ENCODE measurements at places on chromosomes 5 and 9. TPM values are rescaled to one million over a fixed set of nuclear protein-coding genes. Genes with fewer than 3 reads are reported as not detected.

ZNF483 gene
- total RNA-seq, result 1.8 TPM

PCDHA7 gene
- total RNA-seq, result 0.16 TPM

KCNT1 gene
- total RNA-seq, result 7.4 TPM

PDE6A gene
- 0.10 TPM for total RNA-seq

LCN1 gene
- total RNA-seq, result not detected

SH3PXD2B gene
- 9.0 TPM for total RNA-seq

DOK3 gene
- total RNA-seq, result 0.77 TPM

CTXN3 gene
- not detected for total RNA-seq

C1QTNF3 gene
- total RNA-seq, result 11.6 TPM

ORM2 gene
- not detected for total RNA-seq

PCDHB4 gene
- total RNA-seq, result 1.8 TPM

OCLN gene
- 1.9 TPM for total RNA-seq

DNA sequence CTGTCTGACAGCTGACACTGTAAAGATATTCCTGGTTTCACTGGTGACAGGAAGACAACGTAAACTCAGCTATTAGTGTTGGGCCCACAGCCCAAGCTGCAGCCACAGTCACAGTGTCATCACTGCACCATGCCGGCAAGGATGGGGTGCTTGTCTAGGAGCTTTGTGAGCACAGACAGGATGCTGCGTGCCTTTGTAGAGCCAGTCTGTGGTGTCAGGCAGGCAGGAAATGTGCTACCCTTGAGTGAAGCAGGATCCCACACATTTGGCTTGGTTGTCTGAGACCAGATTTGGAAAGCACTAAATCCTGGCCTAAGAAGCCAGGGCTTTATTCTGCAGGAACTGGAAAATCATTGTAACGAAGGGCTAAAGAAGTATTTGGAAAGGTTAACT, 121.6 kb upstream of the ADAMTS16 start:
- no peak for DNase-seq

DNA sequence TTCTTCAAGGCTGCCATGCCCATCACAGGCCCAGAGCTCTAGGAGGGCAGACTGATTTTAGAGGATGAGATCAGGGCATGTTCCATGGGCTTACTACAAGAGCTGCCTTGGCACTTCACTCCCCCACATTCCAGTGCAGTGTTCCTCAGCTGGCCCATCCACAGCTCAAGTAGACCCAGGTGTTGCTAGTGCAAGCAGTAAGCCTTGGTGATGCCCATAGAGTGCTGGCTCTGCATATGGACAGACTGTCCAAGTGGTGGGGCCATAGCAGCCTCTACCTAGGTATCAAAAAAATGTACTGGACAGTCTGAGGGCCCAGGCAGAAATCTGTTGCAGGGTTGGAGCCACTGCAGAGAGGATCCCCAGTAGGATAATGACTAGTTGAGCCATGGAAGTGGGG, 366.6 kb downstream of the FGF10 start:
- no peak for DNase-seq

DNA sequence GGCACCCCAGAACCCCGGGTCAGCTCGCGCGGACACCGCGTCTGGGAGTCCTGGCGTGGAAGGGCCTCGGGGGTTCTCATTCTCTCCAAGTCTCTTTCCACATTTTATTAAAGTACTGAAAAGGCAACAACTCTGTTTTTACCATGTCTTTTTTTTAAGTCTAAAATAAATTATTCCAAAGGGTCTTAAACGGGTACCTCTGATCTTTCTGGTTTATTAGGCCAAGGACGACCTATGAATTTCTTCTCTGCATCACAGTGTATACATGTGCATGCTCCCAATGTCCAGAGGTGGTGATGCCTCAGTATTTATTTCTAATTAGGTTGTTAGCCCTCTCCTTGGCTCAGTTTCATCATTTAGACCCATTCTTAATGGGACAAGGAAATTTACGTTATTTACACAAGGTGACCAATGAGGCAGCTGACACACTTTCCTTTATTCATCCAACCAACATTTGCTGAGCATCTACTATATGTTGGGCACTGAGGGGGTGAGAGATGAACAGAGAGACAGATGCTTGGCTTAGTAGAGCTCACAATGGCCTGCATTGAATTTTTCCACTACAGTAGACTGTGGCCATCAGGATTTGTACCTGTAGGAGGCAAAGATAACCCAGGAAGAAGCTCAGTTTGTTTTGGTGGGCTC, 7.6 kb upstream of the OTP start:
- no peak for DNase-seq

GRCh38 chr5:177496727-177497291, 595 bp downstream of the PDLIM7 start:
- peak; percentile 88 for DNase-seq

DNA sequence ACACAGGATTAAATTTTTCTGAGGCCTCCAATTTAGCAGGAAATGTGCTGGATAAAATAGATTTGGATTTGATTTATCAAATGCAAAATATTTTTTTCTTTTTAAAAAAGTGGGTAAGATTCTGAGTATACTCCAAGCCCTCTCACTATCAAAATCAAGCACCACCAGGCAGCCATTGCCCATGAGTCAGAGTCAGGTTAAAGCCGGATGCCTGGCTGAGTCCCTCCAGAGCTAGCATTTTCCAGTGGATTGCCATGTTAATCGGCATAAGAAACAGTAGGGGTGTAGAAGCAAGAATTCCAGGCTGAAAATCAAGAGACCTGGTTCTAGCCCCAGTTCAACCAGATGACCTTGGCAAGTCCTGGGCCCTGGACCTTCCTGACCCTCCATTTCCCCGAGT, 85.3 kb downstream of the FAM114A2 start:
- no peak for DNase-seq

DNA sequence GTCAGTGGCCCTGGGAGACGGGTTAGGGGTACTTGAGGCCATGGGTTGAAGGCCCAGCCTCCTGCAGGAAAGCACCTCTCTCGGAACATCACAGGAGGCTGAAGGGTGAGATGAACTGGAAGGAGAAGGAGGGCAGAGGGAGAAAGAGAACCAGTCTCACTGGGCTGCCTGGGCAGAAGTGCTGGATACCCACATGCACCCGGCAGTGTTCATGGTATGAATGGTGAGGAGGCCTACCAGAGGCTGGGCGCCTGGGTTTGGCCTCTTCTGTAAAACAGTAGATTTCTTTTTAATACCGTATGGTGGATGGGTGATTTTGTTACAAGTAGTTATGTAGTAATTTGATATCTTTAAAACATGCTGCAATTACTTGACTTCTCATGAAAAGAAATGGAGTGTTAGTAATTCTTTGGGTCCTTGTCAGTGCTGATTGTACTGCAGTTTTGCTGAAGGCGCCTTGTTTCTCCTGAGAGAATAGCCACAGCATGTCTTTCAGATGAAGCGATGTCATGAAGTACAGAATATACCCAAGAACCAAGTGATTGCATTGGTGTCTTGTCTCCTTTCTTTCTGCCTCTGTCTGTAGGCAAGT, 258.6 kb downstream of the FANCC start:
- no peak for DNase-seq

DNA sequence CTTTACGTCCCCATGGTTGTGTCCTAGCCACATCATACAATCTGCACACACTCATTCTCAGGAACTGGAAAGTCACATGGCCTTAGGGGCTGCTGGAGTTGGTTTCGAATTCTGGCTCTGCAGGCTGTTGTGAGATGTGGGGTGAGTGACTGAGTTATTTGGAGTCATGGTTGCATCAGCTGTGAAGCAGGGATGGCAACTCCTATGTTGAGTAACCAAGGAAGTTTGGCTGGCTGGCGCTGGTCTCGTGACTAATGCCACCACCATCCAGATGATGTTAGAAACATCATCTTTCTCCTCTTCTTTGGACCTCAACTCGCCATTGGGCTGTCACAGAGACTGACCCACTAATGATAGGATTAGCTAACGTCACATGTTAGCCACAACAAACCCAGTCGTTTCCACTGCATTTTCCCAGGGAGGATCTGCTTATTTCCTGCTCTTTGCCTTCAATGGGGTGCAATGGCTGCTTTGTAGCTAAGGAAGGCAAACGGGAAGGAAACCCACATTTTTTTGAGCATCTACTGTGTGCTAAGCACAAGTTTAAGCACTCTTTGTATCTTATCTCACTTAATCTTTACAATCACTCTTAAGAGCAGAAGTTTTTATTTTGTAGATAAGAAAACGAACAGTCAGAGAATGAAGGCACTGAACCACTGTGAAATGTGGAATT, 78.1 kb upstream of the UBTD2 start:
- no peak for DNase-seq

- DNase-seq, result no peak
These were observed 2.4 kb downstream of the DCAF12 start for GRCh38 chr9:34124099-34124498.

GRCh38 chr5:145947581-145947980, 11.2 kb downstream of the SH3RF2 start:
- DNase-seq, result no peak

DNA sequence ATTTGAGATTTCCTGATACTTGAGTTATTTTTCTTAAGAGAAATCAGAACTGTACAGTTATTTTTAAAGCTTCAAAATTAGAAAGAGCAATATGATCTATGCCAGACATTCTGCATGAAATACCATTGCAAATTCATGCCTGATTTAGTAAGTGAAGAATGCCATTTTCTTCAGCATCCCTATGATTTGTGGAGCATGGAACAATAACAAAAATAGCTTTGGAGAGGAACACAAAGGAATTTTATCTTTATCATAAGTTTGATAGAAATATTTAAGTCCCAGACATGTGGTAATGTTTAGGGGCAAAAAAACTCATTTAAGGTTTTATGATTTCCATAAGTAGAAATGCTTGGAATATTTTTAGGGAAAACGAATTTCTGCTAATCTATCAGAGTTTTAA, 1863.4 kb downstream of the EFNA5 start:
- DNase-seq, result no peak

GRCh38 chr9:121353241-121354061, 16.6 kb downstream of the STOM start:
- no peak for DNase-seq

- DNase-seq, result no peak
These were observed 137.4 kb downstream of the PLK2 start for GRCh38 chr5:58322453-58322852.

GRCh38 chr5:160303690-160304089, 8.7 kb downstream of the CCNJL start:
- no peak for DNase-seq

GRCh38 chr9:93183663-93184431, at the start of gene WNK2:
Gene WNK2, plus strand, starts transcription at chr9:93184139. Its CDS starts 791 bp downstream, at chr9:93184930.
- DNase-seq, result peak; percentile 52

DNA sequence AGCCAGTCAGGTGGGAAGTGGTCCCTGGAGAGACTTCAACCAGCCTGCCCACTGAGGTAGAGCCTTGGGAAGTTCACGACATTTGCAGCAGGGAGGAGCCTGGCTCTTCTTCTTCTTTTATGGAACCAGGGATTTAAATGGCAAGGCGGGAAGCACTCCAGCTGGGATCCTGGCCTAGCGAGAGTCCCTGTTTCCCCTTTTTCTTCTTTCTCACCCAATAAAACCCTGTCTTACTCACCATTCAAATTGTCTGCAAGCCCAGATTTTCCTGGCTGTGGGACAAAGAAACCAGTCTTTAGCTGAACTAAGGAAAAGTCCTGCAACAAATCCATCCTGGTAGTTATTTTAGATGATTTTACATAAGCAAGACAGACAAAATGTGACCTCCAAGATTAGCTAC, 503.7 kb downstream of the CDH10 start:
- peak; percentile 28 for DNase-seq

DNA sequence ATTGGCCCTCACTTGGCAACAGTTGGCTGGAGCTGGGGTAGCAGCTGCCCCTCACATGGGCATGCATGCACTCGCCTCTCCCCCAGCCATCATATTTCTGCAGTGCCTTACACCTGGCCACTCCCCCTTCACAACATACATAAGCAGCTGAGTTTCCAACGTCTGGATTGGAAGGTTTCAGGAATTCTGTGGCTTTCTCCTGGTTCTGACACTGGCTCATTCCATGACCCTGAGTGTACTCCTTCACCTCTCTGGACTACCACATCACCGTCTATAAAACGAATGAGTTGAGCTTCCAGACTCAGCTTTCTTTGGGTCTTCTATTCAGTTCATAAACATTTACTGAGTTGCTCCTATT, 84.3 kb downstream of the GALNT10 start:
- DNase-seq, result no peak

- no peak for DNase-seq
These were observed 650 bp downstream of the ELP1 start for GRCh38 chr9:108933231-108933717.

- DNase-seq, result no peak
These were observed 1.1 kb downstream of the POU4F3 start for GRCh38 chr5:146339715-146340259.

- DNase-seq, result no peak
These were observed 45.0 kb upstream of the ABL1 start for GRCh38 chr9:130789747-130790672.

DNA sequence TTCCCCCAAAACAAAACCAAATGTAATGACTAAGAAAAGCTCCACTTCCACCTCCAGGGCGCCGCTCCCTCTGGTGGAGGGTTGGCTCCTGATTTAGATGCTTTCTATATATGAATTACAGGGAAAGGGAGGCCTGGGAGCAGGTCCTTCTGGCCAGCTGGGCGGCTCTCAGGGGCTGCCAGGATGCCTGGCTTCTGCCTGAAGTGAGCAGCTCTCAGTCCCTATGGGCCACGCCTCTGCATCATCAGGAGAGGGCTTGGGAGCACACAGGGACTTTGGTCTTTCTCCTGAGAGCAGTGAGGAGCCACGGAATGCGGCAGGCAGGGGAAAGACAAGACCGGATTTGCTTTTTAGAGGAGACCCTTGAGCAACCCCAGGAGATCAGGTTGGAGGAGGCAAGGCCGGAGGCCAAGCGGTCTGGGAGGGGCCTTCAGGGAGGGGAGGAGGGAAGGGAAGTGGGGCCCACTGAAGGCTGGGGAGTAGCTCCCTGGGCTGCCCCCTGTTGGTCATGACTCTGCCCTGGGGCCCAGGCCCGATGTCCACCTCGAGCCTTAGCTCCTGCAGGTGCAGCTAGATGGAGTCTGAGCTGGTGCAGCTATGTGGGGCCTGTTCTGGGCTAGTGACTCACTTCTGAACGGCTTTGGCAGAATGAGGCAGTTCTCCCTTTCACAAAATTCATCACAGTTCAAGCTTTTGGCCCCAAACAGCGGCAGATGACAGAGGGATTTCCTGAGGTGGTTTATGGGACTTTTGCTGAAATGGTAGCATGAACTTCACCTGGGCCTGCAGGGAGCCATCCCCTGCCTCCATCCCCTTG, 11.3 kb upstream of the GRHPR start:
- DNase-seq, result no peak

DNA sequence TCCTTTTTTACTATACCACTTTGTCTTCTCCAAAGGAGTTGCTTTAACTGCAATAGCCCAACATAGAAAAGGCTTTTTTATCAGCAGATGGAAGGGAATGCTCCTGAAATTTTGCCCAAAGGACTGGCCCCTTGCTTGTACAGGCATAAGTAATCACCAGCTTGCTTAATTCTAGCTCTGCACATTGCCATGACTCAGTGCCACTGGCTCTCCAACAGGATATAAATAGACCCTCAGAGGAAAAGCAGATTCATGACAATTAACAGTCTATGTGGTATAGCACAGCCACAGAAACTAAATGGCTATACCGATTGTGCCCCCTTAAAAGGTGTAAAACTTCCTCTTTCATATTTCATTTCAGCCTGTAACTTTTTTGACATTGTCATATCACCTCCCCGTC, 227.0 kb downstream of the ZNF608 start:
- peak; percentile 66 for DNase-seq
